BE2C (cell line): ENCODE measurements at places on chromosomes 2 and 18.
A peak's percentile ranks its signal among the peaks of the same experiment; 100 is the strongest.

GRCh38 chr2:1990724-1991123, 246.4 kb upstream of the PXDN start:
- DNase-seq: peak; percentile 88

GRCh38 chr18:59109375-59109774, 30.3 kb upstream of the SEC11C start:
- peak; percentile 11 for DNase-seq

- no peak for DNase-seq
Measured at GRCh38 chr2:219291910-219292490, 12.8 kb downstream of the DNAJB2 start.

DNA sequence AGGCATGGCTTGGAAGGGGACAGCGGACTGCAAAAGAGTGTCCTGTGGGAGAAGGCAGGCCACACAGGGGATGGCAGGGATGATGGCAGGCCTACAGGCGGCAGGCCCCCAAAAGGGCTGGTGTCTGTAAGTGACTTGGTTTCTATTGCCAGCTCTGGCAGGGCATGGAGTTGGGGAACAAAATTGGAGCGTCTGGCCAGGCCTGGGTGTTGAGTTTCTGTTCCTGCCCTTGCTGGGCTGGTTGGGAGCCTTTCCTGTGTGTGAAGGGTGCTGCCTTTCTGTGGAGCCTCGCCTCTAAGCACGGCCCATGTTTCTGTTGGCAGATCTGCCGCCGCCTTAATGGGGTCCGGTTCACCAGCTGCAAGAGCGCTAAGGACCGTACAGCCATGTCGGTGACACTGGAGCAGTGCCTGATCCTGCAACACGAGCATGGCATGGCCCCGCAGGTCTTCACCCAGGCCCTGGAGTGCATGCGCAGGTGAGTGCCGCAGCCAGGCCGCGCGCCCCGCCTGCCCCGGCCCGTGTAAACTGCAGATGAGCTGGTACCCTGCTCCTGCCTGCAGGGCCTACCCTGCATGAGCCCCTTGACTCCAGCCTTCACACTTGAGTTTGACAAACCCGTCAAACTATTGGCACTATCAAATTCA, 31.5 kb downstream of the COA5 start:
- no peak for DNase-seq

- no peak for DNase-seq
Measured at GRCh38 chr2:143988082-143988481, 531.8 kb downstream of the ZEB2 start.

DNA sequence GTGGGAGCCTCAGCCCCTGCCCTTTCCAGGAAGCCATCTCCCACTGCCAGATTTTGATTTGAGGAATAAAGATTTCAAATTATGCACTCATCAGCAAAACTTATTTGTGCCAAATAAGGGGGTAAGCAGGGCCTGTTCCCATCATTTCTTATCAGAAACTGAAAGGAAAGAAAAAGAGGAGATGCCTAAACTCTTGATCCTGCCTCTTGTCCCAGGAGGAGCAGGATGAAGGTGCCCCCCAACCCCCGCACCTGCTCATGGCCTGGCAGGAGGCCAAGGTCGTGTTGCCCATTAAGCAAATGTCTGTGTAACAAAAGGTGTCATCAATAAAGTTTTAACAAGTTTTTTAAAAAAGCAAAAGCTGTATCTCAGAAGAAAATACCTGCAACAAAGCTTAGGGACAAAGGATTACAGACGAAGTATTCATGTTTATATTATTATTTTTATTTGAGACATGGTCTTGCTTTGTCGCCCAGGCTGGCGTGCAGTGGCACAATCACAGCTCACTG, 80.0 kb downstream of the INPP5D start:
- no peak for DNase-seq

DNA sequence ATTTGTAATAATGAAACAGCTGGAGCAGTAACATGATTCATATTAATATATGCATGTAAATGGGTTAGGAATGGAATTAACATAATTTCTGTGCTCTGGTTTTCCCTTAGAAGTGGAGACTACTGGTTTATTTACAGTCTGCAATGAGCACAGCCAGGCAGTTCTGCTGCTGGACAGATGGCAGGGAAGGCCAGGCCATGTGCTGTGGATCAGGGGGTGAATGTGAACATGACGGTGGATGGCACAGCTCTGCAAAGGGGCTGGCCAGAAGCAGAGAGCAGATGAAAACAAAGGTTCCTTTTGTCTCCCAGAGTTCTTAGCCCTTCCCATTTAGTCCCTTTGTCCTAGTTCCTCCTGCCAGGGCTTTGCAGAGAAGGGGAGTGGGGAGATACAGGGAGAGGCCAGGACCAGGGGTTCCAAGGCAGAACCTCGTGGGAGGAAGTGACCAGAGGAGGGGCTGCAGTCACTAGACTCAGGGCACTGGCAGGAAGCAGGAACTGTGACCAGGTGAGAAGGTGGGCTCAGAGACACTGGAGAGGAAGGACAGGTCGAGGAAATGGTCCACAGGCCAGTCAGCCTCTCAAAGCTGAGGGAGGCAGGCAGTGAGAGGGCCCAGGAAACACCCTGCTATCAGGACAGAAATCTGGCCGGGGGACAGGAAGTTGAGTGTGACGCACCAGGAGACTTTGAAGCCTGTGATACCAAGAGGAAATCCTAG, 112.9 kb upstream of the ATP8B1 start:
- DNase-seq: peak; percentile 12

GRCh38 chr18:79321625-79322405, 73.9 kb upstream of the NFATC1 start:
- DNase-seq: no peak

DNA sequence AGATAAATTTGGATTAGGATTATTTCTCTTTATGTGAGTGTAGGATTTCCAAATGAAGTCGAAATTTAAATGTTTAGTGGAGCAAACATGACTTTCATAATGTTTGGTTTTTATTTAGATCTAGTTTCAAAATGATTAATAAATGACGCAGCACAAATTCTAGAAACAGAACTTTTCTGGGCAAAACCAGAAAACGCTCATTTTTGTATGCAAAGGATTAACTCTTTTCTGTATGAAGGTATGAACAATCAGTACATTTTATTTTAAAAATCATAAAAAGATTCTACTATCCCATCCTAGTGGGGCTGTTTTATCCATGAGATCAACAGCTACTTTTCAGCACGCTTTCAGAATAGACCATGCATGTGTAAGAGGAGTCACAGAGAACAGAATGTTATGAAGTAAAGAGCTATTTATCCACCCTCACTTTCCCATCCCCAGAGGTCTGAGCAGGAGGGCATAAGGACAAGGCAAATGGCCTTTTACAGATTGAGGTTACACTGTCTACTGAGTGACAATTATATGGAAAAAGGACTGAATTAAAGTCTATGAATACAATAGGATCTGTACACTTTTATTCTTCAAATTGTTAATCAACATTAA, 270.8 kb downstream of the ZEB2 start:
- no peak for DNase-seq

DNA sequence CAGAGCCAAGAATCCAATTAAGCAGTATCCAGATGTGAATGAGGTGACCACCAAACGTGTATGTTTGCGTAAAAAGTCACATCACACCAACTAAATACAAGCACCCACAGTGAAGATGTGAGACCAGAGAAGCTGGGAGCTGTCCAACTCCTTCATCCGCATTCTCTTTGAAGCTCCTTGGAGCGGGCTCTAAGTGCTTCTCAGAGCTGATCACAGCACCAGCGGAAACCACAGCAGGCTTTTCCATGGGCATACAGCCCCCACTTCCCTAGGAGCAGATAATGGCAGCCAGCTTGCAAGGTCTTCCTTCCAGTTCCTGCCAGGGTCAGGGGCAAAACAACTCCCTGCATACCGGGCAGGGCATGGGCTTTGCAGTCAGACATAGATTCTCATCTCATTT, 36.4 kb downstream of the REEP1 start:
- DNase-seq: no peak

GRCh38 chr2:235676536-235676799, 182.6 kb downstream of the AGAP1 start:
- DNase-seq: no peak

GRCh38 chr2:146814971-146815370, 1029.9 kb upstream of the ACVR2A start:
- no peak for DNase-seq

GRCh38 chr2:237625216-237625705, 2.1 kb upstream of the LRRFIP1 start:
- no peak for DNase-seq

GRCh38 chr2:205270689-205271088, 411.6 kb upstream of the NRP2 start:
- no peak for DNase-seq

- DNase-seq: no peak
Measured at GRCh38 chr18:59912007-59912550, 12.3 kb downstream of the PMAIP1 start.

DNA sequence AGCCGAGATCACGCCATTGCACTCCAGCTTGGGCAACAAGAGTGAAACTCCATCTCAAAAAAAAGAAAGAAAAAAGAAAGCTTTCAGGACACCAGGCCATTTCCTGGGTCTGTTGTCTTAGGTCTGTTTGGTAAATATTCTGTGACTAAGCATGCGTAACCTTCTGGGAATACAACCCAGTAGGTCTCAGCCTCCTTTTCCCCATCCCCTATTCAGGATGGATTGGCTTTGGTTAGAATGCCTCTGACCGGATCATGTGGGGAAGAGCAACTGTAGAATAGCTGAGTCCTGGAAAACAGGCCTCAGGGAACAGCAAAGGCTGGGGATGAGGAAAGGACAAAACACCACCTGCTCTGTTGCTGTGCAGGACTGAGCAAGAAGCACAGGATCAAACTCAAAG, 1.6 kb upstream of the PDCL3 start:
- no peak for DNase-seq

DNA sequence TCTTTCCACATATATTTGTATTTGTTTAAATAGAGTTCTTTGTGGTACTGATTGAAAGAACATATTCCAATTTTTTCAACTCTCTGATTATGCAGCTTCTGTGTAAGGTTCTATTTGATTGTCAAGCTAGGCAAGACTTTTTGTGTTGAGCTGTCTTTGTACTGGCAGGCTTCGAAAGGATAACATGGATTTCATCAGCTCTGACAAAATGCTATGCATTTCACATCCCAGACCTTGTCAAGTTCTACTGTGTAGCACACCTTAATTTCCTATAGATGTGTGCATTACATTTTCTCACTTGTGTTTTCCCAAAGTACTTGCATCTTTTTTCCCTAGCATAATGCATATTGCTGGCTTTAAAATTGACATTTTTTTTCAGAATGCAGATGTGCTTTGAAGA, 555.0 kb upstream of the GYPC start:
- DNase-seq: no peak

GRCh38 chr18:13136056-13136903, 82.3 kb upstream of the LDLRAD4 start:
- peak; percentile 26 for DNase-seq

DNA sequence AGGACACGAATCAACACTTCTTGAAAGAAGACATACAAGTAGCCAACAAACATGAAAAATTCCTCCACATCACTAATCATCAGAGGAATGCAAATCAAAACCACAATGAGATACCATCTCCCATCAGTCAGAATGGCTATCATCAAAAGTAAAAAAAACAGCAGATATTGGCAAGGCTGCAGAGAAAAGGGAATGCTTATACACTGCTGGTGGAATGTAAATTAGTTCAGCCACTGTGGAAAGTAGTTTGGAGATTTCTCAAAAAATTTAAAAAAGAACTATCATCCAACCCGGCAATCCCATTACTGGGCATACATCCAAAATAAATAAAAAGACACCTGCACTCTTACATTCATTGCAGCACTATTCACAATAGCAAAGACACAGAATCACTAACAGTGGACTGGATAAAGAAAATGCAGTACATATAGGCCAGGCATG, 78.7 kb downstream of the GRB14 start:
- DNase-seq: no peak

- DNase-seq: no peak
Measured at GRCh38 chr18:13145636-13146190, 72.8 kb upstream of the LDLRAD4 start.

DNA sequence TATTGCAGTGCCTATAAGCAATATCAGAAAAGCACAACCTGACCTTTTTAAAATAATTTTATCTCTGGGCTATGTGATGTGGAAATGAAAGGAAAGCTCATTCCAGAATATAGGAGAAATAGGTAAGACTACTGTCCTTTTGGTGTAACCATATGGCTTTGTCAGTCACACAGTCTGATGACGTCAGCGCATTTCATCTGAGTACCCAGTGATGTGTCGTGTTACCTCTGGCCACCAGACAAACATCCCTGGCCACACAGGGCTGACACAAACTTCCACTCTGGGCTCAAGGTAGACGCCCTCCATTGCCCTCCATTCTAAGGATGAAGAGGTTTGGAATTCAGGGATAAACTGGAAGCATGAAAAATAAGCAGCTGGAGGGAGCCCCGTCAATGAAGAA, 506.7 kb downstream of the CMPK2 start:
- no peak for DNase-seq

GRCh38 chr2:5937851-5938565, 245.8 kb downstream of the SOX11 start:
- DNase-seq: no peak

DNA sequence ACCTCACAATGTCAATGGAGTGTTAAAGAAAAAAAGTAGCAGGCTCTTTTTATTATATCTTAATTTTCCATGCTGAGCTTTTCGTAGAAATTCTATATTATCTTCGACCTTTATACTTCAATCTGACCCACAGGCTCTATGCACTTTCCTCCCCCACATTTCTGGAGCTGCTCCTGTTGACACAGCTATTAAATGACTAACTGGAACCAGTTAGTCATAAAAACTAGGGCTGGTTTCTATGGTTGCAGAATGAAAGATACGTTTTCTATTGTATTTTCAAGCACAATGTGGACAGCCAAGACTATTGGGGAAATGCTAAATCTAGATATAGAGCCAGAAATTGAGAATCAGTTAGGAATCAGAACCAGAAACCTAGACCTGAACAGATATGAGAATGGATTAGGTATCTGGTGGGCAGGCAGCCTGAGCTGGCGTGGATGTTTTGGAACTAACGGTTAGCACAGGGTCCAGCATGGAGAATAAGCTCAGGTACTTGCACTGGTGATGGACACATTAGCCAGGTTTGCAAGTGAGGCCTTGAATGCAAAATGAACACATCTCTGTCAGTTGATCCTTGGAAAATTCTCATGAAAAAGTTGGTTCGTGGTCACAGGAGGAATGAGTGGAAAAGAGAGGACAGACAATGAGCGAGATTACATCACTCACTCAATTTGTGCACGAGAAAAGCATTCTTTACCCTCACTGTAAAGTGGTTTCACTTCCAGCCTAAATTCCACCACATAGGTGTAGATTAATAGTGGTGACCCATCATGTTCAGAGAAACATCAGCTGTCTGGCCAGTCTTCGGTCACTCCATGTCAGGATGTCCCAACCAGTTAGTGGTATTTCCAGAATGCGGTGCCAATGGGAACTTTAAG, 144.6 kb upstream of the EPHA4 start:
- DNase-seq: no peak
